ENCODE measurements at places on chromosomes 5 and 9.

DNA sequence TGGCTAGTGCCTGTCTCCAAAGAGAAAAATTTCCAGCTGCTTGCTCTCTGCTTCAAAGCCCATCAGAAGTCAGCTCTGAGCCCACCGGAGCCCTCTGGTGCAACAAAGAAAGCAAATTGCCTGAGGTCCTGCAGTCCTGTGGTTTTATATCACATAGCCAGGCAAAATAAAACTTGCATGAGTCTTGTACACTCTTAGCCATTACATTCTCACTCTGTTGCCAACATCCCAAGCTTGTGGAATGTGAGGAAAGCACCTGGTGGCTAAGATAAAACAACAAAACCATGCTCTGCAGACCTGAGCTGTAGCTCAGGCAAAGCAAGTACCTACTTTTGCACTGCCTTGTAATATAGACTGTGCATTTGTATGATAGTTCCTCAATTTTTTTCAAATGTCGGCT, 133.7 kb downstream of the GPBP1 start:
- no peak for DNase-seq

DNA sequence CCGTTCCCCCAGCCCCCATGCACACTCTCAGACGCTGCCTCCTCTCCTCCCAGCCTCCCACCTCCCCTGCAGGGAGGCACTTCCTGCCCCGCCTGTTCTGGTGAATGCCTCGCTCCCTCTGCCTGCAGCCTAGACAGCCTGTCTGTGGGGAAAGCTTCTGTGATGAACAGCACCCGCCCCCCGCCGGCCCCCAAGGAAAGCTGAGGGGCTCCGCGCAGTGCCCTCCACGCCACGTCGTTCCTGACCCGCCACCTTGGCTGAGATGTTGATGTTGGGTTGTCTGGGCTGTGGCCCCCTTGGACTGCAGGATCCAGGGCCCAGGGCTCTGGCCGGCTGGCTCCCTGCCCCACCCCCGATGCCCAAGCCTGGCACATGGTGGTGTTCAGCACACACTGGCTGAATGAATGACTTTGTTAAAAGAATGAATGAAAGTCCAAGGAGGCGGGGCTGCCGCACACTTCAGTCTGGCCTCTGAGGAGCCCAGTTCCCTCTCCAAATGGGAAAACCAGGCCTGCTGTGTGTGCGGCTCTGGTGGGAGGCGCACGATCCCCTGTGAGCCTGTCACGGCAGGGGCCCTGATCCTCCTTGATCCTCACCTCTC, 2.1 kb upstream of the MYMK start:
- no peak for DNase-seq

DNA sequence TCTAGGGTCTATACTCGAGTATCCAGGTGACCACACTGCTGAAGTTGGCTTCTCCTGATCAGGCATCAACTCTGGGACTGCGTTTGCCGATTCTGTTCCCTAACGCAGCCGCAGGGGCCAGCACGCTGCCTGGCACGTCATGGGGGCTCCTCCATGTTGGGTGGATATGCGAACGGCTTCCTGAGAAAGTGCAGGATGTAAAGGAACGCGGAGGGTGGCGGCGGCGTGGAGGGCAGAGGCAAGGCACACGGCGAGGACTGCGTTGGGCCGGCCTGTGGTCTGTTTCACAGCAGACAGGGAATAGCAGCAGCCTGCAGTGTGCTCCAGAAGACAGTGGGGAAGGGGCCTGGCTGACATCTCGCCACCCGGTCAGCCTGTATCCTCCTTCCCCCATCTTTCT, 3.8 kb downstream of the LCN10 start:
- DNase-seq = no peak

- DNase-seq = peak; percentile 7
These were observed 302.9 kb downstream of the CEMIP2 start for GRCh38 chr9:71465392-71465791.

- no peak for DNase-seq
These were observed 2.1 kb upstream of the PCDHGA1 start for GRCh38 chr5:141328231-141328630.

DNA sequence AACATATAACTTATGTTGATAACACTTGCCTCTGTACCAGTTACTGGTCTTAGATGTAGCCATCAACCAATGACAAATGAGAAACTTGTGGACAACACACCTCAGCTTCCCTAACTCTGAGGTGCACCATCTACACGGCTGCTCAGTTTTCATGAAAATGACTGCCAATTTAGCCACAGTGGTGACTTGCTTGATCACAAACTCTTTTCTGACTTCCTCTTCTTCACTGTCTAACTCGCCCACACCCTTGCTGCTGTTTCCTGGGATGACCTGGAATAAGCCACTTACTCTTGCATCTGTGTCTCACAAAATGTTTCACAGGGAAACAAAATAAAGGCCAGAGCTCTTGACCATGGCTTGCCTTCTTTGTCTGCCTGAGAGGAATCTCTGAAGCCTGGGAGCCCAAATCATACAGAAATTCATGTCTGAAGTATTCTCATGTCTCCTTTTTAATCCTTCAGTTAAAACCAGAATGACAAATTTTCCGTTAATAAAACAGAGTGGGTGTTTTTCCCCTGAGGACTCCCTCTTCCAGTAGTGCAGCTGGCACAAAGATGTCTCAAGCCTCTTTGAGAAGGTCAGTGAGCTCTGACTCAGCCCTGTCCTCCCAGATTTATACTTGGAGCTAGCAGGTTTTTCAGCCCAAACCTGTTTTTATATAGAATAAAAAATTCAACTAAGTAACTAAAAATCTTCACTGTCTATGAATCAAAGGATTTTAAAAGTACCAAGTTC, 126.5 kb upstream of the PAM start:
- no peak for DNase-seq

GRCh38 chr9:129380961-129381401, 202.9 kb upstream of the IER5L start:
- DNase-seq = no peak

- DNase-seq = no peak
These were observed 138.9 kb upstream of the SGCD start for GRCh38 chr5:156188016-156188415.

DNA sequence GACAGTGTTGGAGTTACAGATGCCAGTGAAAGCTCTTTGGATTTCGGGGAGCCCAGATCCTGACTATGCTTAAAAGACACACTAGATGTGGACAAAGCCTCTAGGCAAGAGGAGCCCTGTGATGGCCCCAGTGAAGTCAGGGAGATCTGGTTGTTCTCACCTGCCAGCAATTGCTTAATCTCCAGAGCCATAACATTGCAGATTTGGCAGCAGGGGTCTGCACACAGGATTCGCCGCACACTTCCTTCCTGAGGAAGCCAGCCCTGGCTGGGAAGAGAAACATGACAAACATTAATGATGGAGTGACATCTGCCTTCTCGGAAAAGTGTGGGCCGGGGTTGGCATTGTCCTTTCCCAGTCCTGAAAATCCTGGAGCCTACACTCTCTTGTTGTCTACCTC, 65.2 kb upstream of the PHF24 start:
- DNase-seq = no peak

- DNase-seq = no peak
These were observed 67.9 kb downstream of the ADGRV1 start for GRCh38 chr5:90626493-90626892.

GRCh38 chr5:159730285-159730684, 186.0 kb upstream of the ADRA1B start:
- no peak for DNase-seq

- DNase-seq = no peak
These were observed 273.7 kb upstream of the DMRT1 start for GRCh38 chr9:567747-568305.

DNA sequence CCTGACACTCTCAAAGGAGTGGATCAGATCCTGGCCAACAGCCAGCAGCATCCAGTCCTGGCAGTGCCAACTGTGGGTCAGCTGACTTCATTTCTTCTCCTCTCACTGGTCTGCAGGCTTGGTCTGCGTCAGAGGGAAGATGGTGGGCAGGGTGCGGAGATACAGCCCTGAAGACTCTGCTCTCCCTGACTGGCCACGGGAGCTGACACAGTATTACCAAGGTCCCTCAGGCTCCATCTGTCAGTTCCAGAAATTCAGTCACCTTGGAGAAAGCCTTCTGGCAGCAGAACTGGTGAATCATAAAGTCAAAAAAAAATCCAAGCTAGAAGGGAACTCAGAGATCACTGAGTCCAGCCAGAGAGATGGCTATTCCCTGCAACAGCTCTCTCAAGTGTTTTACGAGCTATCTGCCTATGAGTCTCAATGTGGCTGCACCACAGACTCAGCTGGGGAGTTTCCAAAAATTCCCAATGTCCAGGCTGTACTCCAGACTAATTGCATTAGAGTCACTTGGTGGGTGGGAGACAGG, 27.9 kb downstream of the C1QTNF2 start:
- no peak for DNase-seq

DNA sequence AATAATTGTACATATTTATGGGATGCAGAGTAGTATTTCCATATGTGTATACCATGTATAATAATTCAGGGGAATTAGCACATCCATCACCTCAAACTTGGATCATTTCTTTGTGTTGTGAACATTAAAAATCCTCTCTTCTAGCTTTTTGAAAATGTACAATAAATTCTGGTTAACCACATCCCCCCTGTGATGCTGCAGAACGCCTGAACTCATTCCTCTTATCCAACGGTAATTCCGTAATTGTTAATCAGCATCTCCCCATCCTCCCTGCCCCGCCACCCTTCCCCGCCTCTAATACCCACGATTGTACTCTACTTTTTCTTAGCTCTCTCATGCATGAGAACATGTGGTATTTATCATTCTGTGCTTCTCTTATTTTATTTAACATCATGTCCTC, 127.7 kb upstream of the ANKRD55 start:
- DNase-seq = no peak

GRCh38 chr5:158246661-158247060, 387.7 kb upstream of the CLINT1 start:
- no peak for DNase-seq

GRCh38 chr5:33309068-33309467, 131.7 kb upstream of the TARS1 start:
- no peak for DNase-seq

GRCh38 chr9:36322462-36322861, 64.2 kb upstream of the GNE start:
- DNase-seq = no peak

DNA sequence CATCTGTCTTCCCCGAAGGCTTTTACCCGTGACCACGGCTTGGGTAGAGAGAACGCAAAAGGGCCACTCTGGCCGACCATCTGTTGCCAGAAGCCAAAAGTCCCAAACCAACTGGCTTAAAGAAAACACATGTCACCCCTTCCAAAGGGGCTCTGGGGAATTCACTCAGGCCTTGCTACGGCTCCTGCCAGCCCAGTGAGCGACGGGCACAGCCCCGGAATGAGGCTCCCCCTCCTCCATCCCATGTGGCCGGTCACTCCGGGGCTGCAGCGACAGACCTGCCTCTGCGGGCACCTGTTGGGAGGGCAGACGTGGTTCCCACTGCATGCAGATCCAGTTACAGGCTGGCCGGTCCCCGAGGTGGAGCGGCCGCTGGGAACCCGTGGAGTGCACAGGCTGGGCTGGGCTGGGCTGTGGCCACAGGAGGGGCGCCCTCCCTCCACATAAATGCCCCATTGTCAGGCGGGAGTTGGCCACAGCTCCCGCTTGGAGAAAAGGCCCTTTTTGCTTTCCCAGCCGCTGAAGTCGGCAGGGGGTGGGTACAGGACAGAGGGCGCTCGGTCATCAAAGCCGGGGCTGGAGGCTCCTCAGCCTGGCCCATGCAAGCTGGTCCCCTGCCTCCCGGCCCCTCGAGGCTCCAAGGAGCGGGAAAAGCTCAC, 19.9 kb downstream of the NOTCH1 start:
- peak; percentile 92 for DNase-seq

DNA sequence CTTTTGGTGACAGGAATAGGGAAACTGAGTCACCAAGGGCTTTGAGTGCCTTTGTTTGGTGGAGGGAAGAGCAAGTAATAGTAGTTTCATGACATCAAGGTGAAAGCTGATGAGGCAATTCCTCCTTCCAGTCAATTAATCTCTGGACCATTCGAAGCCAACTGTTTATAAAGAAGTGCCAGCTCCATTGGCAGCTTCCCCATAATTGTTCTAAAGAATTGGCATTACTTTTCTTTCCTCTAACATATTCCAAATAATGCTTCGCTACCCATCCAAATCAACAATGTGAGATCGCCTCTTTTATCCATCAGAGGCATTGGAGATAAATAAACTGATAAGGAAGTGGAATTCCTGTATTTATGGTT, 132.4 kb downstream of the NPR3 start:
- DNase-seq = no peak

DNA sequence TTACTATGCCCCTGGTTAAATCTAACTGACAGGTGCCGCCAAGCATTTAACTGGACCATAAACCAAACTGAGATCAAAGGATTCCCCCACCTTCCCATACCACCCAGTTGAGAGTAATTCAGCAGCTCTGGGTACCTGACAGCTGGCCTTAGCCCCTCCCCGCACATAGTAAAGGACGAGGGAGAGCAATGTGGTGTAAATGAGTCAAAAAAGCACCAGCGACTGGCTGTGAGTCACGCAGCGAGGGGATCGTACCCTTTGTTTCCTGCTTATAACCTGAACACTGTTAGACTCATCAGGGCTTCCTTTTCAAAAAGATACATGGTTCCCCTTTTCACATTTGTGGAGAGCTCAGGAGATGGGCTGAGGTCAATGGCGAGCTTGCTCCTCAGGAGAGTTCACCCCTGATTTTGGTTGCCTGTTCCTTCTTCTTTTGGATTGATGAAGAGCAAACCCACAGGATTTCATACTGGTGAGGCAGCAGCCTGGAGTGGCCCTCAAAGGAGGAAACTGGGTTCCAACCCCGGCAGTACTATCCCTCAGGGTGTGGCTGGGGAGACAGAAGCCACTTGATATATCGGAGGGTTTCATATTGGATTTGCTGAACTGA, 71.5 kb downstream of the ANKRD33B start:
- no peak for DNase-seq

DNA sequence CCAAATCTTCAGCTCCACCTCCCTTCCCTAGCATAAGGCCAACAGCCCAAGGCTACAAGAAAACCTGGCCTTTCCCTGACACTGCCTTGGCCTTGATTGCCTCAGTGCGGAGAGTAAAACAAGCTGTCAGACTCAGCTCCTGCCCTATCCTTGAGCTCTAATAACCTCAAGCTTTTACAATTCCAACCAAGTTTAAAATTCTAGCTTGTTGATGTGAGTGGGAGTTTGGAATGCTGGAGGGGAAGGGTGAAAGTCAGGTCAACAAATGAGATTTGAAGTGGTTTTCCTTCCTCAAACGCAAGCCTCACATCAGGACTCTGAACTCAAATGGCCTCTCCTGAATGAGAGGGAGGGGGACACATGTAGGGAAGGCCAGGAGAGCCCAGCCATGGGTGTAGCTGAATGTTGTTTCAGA, 197.0 kb upstream of the VLDLR start:
- no peak for DNase-seq

DNA sequence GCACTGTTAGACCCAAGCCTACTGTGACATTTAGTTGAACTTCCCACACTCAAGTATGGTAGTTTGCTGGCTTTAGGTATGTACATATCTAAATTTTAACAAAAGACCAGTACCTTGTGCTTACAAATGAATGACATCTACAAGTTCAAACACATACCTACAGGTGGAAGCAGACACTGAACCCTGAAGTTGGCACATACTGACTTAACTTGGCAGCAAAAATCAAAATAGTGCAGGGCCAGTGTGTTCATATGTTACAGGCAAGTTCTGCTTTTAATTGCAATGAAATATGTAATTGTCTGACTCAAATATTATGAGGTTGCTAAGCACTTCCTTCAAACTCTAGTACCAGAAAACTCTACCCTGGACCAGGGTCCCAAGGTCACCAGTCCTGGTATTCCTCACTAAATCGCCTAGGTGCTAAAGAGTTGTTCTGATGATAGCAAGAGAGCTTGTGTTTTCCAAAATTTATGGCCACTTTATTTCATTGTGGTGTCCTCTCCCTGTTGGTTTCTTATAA, 77.4 kb downstream of the MEGF10 start:
- DNase-seq = no peak

- no peak for DNase-seq
These were observed 6.4 kb downstream of the TLE4 start for GRCh38 chr9:79577969-79578723.

Measured in anterior cingulate cortex (tissue), 58 donors.